ENCODE measurements at places on chromosomes 12 and 14.

DNA sequence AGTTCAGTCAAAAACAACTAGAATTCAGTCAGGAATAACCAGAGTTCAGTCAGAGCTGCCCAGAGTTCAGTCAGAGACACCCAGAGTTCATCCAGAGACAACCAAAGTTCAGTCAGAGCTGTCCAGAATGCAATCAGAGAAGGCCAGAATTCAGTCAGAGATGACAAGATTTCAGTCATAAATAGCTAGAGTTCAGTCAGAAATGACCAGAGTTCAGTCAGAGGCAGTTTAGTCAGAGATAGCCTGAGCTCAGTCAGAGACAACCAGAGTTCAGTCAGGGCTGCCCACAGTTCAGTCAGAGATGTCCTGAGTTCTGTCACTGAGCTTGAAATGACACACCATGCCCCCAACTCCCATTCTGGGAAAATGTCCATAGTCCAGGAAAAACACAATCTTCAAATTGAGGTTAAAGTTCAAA lies 1102.8 kb downstream of the BCL11B start:
- DNase-seq, result no peak

DNA sequence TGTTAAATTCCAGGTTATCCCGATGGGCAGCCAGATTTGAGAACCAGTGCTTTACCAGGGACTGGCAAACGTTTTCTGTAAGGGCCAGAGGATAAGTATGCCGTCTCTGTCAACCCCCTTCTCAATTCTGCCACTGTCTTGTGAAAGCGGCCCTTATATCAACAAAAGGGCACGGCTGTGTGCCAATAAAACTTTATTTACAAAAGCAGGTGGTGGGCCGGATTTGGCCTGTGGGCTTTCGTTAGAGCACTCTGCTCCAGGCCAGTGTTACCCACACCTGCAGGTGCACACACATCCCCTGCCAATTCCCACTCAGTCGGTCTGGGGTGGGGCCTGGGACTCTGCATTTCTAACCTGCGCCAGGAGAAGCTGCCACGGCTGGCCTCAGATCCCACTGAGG lies 111.2 kb downstream of the RFLNA start:
- DNase-seq, result no peak

DNA sequence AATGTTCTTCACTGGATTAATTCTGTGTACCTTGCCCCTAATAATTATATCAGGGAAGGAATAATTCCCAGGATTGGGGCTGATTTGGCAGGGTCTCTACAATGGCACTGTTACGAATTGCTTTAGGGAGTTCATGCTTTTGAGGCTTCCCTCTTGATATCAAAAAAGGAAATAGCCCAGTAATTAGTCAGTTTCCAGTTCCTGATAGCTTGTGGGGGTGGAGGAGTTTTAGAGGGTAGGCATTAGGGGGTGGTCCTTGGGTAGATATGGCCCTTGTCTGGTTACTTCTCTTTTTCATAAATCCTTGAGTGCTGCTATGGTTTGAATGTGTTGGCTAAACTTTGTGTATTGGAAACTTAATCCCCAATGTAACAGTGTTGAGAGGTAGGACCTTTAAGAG lies 6.1 kb upstream of the SRSF5 start:
- no peak for DNase-seq

DNA sequence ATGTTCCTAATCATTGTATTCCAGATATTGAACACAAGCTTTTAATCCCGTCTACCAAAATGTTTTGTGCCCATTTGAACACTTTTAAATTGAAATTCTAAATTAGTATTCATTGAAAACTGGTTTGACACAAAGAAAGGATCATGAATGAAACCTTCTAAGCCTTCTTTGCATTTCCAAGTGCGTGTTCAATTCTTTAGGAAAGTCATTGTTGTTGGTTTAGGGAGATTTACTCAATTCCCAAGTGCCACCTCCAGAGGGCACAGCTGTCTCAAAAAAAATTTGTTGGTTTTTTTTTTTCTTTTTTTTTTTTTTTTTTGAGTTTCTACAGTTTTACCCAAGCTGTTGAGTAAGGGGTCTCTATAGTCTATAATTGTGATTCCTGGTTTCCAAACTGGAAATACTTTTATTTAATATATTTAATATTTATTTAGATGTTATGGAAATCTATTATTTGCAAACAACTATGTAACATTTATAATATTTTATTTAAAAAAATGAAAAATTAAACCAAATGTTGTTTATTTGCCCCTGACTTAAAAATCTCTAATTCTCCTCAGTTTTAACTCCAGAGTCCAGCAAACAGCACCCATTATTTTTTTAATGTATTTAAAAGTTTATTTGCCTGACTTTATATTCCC lies 79.9 kb downstream of the NEDD1 start:
- DNase-seq, result peak; percentile 3

DNA sequence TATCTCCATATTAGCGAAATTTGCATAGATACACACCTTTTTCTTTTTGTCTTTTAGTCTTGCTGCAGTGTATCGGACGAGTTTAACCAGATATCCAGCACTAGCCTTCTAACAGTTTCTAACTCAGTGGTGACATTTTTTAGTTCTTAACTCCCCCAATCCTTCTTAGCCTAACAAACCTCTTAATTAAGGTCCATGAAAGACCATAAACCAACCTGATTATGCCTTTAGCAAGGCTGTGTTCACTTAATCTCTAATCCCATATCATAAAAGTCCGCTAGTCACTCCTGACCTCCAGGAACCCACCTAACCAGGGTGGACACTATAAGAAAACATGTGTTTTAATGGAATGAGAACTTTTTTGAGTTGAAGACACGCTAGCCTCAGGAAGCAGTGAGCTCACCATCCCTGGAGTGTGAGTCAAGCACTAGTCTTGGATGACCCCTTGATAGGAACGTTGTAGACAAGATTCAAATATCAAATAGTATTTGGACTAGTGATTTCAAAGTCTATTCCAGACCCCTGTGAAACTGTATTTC lies 9.5 kb downstream of the CDKN1B start:
- DNase-seq, result no peak

Measured in germinal center (tissue), 1 donor.